Activated naive CD4-positive, alpha-beta T cell treated with Interleukin-2 at 50 U/mL for 16 hours (primary cell): ENCODE measurements at places on chromosomes 13 and 19.
A peak's percentile ranks its signal among the peaks of the same experiment; 100 is the strongest.

GRCh38 chr19:45079063-45079910 lies at the start of gene GEMIN7:
GEMIN7 (plus strand) TSS chr19:45079260; CDS start chr19:45090115, 10,855 bp downstream.
- DNase-seq: peak; percentile 84

- DNase-seq: no peak
Observed at GRCh38 chr19:48338253-48338755, 13.0 kb downstream of the EMP3 start.

GRCh38 chr19:47581605-47582319 lies 8.8 kb upstream of the ZNF541 start:
- no peak for DNase-seq

DNA sequence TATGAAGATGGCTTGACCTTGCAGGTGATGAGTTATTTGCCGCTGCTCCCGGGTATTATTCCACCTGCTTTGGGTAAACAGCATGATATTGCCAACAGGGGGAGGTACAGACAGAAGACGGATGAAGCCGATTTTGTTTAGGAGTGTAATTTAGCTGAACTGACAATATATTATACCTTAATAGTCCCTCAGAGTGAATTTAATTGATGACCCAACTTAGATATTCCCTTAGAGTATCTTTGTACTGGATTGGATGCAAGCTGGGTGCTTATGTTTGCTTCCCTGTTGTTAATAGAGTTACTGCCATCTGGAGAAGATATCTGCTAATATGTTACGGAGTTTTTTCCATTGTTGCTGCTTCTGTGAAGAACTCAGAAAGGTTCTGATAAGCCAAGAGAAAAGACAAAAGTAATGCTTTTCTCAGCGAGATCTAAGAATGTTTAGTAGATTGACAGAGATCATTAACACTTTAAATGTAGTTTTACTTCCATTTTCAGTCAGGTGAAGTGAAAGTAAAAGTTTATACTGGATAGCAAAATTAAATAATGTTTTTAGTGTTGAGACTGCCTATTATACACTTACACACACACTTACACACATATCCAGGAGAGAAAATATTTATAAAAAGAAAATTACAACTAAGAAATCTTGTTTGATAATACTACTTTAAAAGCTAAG lies 2220.8 kb upstream of the PCDH20 start:
- DNase-seq: no peak

GRCh38 chr19:10961073-10961860 lies 437 bp downstream of the SMARCA4 start:
- no peak for DNase-seq

- no peak for DNase-seq
Observed at GRCh38 chr13:78659450-78659730, 435 bp upstream of the OBI1 start.
